Skin of body (tissue), 3 donors: ENCODE measurements at places on chromosomes 12 and 14.

GRCh38 chr12:2693244-2693860, 101.4 kb upstream of the FKBP4 start:
- no peak for DNase-seq

GRCh38 chr12:48973941-48974673, 2.6 kb upstream of the WNT10B start:
- no peak for DNase-seq

DNA sequence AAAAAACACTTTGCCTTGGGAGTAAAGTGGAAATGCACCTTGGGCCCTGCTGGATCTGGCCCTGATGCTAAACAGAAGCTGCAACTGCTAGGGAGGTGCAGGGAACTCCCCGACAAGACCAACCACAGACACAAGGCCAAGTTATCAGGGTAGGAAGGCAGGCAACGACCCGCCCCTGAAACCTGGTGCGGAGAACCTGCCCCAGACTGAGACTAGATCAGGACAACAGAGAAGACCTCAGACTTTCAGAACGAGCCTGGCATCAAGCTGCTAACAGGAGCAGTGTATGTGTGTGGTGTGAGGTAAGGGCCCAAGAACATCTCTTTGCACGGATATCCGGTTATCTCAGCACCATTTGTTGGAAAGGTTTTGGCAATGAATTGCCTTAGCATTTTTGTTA, 233.7 kb upstream of the RTL1 start:
- no peak for DNase-seq

GRCh38 chr12:104734541-104735095, 223.5 kb downstream of the SLC41A2 start:
- no peak for DNase-seq

- DNase-seq: no peak
These were observed 425.0 kb downstream of the NPAS3 start for GRCh38 chr14:33363682-33364081.

- no peak for DNase-seq
These were observed 169.4 kb downstream of the KIF26A start for GRCh38 chr14:104307627-104308401.

DNA sequence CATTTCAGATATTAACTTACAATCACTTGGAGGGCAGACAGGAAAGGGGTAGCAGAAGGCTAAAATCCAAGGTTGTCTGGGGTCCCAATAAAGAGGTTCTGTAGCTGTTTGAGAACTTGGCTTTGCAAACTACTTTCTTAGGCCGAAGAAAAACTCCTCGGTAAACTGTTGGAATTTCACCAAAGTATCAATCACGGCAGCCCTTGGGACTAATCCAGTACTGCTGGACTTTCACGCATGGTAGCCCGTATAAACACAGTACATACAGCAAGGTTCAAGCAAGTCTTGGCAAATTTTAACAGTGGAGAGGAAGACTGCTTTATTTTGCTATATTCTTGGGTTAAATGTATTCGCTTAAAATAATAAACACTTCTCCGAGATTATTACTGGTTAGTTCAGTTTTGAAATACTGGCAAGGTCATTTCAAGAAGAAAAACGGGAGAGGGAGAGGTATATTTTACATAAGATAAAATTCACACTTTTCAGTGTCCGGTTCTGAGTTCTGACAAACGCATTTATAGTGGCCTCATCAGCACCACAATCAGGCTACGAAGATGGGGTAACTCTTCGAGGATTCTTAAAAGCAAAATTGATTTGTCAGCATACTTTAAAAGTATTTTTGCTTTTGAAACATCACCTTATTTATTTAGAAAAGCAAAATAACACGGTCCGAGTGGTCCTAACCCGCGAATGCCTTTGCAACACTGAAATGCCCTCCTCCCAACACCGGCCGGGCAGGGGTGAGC, 1.3 kb downstream of the SETD3 start:
- no peak for DNase-seq

DNA sequence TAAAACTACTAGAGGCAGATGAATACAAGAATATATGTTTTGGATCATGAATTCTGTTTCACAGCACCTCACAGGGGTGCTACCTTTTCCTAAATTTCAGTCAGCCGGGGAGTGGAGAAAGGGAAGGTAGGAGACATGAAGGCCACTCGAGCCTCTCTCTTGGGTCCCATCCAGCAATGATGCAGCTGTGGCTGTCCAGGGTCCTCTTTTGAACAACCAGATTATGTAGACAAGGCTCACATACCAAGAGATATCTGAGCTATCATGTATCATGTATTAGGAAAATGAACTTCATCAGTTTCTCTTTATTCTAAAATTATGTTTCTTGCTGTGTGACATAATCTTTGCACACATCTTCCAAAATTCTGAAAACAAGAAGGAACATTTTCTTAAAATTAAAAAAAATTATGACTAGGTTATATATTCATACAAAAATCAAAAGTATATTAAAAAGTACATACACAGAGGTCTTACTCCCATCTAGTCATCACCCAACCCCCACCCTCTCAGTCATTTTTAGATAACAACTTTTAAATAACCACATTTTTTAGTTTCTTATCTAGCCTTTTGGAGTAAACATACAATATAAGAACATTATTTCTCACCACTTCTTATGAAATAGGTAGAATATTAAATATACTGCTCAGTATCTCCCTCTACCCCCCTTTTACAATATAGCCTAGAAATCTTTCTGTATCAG, 88.7 kb downstream of the ACADS start:
- no peak for DNase-seq

DNA sequence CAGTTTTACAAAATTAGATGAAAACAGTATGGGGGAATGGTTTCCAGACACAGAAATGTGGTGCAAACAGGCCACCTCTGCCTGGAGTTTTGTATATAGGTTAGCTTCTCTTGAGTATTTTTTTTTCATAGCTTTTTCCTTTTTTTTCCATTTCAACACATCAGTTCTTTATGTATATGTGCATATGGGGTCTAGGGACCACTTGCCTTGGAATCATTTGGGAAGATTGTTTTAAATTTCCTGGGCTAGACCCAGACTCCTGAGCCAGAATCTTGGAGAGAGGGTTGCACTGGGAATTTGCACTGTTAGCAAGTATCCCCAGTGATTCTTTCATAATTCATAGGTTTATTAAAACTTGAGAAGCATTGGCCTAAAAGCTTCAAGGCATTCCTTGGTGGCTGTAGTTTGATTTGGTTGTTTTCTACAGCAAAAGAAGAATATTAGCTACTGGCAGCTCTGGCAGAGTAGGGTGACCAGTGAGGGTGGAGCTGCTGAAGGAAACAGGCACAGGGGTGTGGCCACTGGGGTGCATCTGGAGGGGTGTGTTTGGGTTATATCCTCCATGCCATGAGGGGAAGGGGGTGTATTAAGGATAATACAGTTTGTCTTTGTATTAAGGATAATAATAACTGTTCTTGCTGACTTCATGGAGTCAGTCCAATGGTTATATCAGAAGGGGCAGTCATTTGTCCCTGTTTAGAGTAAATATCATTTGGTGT, 22.8 kb downstream of the PPP1R36 start:
- DNase-seq: no peak

GRCh38 chr14:81432219-81432661, 32.1 kb upstream of the STON2 start:
- DNase-seq: no peak

GRCh38 chr12:6234906-6235305, 34.7 kb downstream of the CD9 start:
- DNase-seq: no peak

- DNase-seq: no peak
These were observed 73.8 kb downstream of the WDR20 start for GRCh38 chr14:102213470-102213869.

DNA sequence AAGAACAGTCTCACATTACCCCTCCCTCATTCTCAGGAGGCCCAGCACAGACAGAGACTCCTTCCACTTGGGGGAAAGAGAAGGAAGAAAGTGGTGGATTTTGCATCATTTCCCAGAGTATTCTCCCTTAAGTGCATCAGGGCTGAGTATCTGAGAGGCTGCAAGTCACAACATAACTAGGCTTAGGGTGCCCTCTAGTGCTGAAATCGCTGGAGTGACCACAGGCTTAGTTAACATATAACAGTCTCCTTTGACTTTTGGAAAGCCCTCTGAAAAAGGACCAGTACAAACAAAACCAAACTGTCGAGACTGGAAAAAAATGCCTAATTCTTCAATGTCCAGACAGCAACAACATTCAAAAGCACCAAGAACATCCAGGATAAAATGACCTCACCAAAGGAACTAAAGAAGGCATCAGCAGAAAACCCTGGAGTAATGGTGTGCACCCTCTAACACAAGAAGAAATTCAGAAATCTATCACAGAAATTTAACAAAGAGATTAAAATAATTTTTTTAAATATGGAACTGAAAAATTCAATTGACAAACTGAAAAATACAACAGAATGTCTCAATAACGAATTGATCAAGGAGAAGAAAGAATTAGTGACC, 412.3 kb downstream of the RPS29 start:
- peak; percentile 67 for DNase-seq

DNA sequence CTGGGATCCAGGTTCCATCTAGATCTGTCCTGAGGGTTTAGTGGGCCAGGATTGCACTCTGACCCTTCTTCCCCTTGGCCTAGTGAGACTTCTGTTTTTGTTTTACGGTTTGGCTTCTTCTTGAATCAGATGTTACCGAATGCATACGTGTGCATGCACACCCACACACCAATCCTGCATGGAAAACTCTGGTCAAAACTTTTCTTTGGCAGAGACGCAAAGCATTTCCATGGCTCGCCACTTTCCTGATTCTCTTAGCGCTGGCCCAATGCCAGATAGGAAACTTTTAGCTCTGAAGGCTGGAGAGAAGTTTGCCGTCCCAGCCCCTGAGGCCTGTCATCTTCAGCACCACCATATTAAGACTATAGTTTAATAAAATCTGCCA, 67.4 kb upstream of the ACTN1 start:
- DNase-seq: peak; percentile 45

GRCh38 chr14:41350476-41350875, 256.2 kb upstream of the LRFN5 start:
- no peak for DNase-seq

DNA sequence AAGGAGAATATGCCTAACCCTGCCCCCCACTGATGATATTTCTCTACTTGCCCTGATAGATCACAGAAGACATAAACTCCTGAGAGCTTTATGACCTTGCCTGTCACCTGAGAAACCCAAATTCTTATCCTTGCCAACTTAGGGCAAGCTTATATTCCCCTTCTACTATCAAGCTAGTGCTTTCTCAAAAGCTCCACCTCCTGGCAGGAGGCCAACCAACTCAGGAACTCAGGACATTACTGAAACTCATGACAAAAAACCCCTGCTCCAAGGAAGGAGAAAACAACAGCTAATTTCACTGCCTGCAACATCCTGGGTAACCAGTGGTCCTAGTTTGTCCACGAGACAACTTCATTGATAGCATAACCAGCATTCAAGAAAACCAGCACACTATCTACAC, 60.9 kb upstream of the FSCB start:
- no peak for DNase-seq

GRCh38 chr14:95023886-95024285, 133.4 kb downstream of the DICER1 start:
- no peak for DNase-seq

GRCh38 chr14:63991833-63992232, 139.0 kb downstream of the SYNE2 start:
- DNase-seq: no peak

DNA sequence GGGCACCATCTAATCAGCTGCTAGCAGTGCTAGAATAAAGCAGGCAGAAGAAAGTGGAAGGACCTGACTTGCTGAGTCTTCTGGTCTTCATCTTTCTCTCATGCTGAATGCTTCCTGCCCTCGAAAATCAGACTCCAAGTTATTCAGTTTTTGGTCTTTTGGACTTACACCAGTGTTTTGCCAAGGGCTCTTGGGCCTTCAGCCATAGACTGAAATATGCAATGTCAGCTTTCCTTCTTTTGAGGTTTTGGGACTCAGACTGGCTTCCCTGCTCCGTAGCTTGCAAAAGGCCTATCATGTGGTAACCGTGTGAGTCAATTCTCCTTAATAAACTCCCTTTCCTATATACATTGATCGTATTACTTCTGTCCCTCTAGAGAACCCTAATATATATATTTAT, 159.3 kb downstream of the SLCO1B3 start:
- no peak for DNase-seq

- peak; percentile 59 for DNase-seq
These were observed 144.9 kb downstream of the SRGAP1 start for GRCh38 chr12:63989301-63989845.

GRCh38 chr12:12744546-12745305, 27.6 kb downstream of the CDKN1B start:
- DNase-seq: no peak

DNA sequence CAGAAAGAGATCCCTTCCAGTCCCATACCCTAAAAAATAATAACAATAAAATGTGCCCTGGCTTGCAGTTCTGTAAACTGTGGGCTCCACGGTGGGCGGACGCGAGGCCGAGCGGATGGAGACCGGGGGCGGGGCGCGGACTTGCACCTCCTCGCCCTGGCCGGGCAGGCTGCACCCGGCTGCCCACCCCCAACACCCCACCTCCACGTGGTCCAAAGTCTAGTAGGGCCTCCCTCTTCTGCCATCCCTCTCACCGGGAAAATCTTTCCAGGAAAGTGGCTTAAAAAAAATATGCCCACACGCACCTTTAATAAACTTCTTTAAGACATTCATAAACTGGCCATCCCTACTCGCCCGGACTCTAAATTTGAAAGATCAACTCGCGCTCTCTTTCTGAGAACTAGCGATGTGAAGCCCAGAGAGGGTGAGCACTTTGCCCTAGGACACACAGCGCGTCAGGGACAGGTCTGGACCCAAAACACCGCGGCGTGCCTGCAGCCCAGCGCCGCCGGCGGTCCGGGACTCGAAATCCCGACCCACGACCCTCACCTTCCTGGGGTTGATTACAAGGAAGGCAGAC, 1.9 kb upstream of the BCL11B start:
- no peak for DNase-seq

DNA sequence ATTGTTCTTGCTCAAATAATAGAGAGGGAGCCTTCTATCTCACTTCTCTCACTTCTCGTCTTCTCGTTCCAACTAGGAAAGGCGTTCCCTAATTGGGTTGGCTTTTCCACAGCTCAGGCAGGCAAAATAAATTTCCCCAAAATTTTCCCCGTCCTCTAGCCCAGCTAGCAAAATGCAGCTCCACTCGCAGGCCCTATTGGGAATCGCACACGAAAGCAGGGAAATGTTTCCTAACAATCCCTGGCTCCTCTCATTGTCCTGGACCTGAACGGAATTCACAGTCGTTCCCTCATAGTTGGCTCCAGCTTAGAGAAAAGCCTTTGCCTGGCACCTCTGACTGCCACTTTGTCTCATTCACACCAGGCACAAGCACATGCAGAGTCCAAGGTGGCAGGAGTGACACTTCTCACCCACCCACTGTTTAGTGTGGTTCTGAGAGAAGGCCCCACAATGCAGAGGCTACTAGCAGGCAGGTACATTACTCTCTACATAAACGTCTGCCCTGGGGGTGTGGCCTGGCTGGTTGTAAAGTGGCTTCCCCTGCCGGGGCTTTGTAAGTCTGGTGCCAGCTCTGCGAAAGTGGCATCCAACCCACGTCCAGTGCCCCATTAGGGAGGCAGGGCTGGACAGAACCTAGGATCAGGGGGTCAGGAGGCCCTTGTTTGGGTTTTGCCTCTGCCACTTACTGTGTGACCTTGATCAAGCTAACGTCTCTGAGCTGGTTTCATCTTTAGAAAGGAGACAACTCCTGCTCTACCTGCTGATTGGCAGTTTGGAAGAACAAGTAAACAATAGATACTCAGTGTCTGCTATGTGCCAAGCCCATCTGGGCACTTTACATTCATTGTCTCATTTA, 4.2 kb downstream of the SERPINA10 start:
- no peak for DNase-seq

- no peak for DNase-seq
These were observed 315.5 kb downstream of the SNAPC1 start for GRCh38 chr14:62077676-62078261.

GRCh38 chr12:12451098-12451497, 94.2 kb downstream of the BORCS5 start:
- DNase-seq: no peak
